ENCODE measurements at places on chromosomes 6 and 20.

DNA sequence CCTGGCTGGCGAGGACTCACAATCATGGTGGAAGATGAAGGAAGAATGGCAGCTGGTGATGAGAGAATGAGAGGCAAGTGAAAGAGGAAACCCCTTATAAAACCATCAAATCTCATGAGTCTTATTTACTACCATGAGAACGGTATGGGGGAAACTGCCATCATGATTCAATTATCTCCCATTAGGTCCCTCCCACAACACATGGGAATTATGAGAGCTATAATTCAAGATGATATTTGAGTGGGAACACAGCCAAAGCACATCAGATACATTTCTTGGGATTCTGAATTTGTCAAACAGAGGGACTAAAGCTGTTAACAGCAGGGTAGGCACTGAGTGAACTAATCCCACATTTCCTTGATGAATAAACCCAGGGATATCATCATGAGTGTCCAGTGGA lies 116.2 kb upstream of the PLCB4 start:
- peaks cover under 1% of the 10 kb centered on the region for H3K27me3 ChIP-seq
- DNase-seq = no peak
- no peaks in the 10 kb centered on the region for H3K4me1 ChIP-seq
- H3K27ac ChIP-seq = no peak overlapping the region
- H3K4me3 ChIP-seq = no peak overlapping the region
- H3K36me3 ChIP-seq = no peaks in the 10 kb centered on the region

- DNase-seq = no peak
- no peak overlapping the region for H3K27ac ChIP-seq
- 0 out of 2 replicates have a peak, but pooled peaks cover 5% of the 10 kb centered on the region for H3K4me1 ChIP-seq
- H3K36me3 ChIP-seq = no peaks in the 10 kb centered on the region
- H3K27me3 ChIP-seq = no peaks in the 10 kb centered on the region
These were observed 52.6 kb upstream of the CEP162 start for GRCh38 chr6:84280030-84280429.

DNA sequence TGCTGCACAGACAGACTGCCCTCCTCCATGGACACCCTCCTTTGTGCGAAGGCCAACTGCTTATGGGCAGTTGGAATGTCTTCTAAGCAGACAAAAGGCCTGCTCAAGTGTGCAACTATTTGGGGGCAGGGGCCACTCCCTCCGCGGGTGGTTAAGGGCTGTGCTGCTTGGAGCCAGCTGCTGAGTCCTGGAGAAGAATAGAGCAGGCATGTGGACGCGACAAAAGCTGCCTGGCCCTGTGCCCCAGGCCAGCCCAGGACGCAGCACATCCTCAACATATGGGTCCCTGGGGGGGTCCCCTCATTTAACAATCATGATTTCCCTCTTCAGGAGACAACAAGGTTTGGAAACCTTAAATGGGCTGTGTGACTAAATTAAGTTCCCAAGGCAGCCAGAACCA lies 45.5 kb upstream of the ENTPD6 start:
- H3K27ac ChIP-seq = no peak overlapping the region
- no peaks in the 10 kb centered on the region for H3K36me3 ChIP-seq
- H3K27me3 ChIP-seq = peaks cover 11% of the 10 kb centered on the region
- H3K4me3 ChIP-seq = no peak overlapping the region

DNA sequence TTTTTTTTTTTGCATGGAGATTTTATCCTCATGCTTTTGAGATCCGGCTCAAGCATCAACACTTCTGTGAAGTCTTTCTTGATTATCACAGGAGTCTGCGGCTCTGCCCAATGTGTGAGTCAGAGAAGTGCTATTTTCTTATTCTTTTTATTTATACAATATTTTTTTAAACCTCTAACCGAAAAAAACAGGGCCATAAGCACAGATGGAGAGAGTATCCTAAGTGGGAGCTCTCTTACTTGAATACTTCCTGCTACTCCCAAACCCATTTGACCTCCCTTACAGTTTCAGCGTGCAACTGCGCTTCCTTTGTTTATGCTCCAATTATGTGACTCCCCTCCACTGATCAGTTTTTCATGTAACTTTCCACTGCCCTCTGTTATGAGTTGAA lies 8.7 kb upstream of the ATXN1 start:
- H3K4me3 ChIP-seq = no peak overlapping the region
- peaks cover 31% of the 10 kb centered on the region for H3K4me1 ChIP-seq
- no peak for DNase-seq
- H3K27ac ChIP-seq = no peak overlapping the region
- H3K27me3 ChIP-seq = no peaks in the 10 kb centered on the region

- H3K27me3 ChIP-seq = no peaks in the 10 kb centered on the region
- DNase-seq = no peak
These were observed 104.6 kb downstream of the EPB41L2 start for GRCh38 chr6:130958468-130958867.

DNA sequence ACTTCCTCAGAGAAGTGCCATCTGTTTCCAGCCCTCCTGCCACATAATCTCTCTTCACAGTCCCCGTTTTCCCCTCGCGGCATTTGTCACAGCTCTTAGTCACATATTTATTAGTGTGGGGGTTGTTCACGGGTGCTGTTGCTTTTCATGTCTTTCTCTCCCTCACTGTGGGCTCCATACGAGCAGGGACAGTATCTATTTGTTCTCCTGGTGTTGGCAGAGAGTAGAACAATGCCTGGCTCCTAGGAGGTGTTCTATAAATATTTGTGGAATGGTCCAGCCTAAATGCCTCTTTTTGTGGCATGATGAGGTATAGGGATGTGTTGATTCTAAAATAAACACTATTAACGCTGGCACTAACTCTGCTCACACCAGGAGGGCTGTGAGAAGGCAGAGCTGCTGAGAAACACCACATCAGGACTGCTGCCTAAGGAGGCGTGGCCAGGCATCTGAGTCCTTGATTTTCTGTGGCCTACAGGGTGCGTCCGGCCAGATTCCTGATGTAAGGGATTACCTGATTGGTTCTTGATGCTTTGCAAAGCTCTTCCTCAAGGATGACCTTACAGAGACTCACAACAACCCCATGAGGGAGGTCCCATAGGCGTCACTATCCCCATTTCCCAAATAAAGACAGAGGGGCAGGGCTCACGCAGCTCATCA lies 219.8 kb upstream of the ARID1B start:
- no peak overlapping the region for H3K27ac ChIP-seq
- DNase-seq = peak; percentile 26
- no peaks in the 10 kb centered on the region for H3K27me3 ChIP-seq
- H3K4me1 ChIP-seq = no peaks in the 10 kb centered on the region

DNA sequence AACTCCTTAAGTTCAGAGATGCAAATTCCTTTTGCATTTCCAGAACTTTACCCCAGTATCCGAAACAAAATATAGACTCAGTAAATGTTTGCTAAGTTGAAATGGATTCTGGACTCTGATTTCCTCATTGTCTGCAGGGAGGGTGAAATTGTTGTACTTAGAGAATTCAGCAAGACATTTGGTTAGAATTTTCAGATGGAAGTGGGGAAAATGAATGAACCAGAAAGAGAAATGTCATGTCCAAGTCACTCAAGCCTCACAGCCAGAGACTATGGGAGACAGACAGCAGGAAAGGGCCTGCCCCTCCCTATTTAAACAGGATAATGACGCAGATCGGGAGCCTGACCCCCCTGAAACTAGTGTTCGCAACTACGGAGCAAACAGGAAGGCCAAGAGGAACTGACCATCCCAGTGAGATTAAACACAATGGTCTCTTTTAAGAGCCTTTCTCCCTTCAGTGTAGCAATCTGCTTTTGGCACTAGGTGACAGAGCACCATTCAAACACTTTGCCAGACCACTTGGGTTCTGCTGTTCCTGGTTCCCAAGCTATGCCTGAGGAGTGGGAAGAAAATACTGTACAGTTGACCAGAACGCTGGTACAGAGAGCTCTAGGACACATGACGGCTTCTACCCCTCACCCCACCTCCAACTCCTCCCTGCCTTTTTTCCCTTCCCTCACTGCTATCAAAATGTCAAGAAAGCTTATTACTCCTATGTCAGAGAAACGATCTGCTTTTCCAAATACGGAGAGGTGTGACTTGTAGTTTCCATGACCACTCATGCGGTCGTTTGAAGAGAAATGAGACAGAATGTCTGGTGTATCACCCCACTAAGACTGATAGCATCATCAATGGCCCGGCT lies 13.7 kb downstream of the NEDD9 start:
- H3K27ac ChIP-seq = peak overlapping the region; percentile 85
- DNase-seq = peak; percentile 99

GRCh38 chr6:2748183-2748582 lies 2.5 kb downstream of the MYLK4 start:
- peaks cover 6% of the 10 kb centered on the region for H3K27me3 ChIP-seq
- H3K4me3 ChIP-seq = no peak overlapping the region
- H3K4me1 ChIP-seq = peaks cover 42% of the 10 kb centered on the region
- H3K27ac ChIP-seq = no peak overlapping the region
- no peaks in the 10 kb centered on the region for H3K36me3 ChIP-seq

GRCh38 chr6:46521464-46521971 lies 30.3 kb upstream of the RCAN2 start:
- DNase-seq = no peak
- H3K27ac ChIP-seq = no peak overlapping the region
- H3K4me1 ChIP-seq = no peaks in the 10 kb centered on the region
- no peaks in the 10 kb centered on the region for H3K36me3 ChIP-seq
- H3K27me3 ChIP-seq = no peaks in the 10 kb centered on the region

Data from HepG2 (cell line).